ENCODE measurements at places on chromosomes 7 and 10.

DNA sequence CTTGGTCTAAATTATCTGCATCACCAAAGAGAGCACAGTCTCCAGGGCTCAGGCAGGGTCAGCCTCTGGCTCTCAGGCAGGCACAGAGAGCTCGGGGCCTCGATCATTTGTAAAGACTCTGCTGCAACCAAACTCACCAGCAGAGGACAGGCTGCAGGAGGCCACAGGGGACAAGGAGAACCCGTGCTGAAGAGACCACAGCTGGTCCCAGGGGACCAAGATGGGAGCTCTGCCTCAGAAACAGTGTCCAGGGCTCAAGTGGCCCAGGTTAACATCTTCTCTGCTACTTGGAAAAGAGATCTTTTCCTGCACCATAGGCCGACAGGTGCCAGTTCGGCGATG is 543.2 kb downstream of the PTPRN2 start:
- no peak for DNase-seq

- DNase-seq: peak; percentile 81
Measured at GRCh38 chr10:80411267-80411668, 2.9 kb downstream of the PRXL2A start.

GRCh38 chr10:122018951-122019413 is 30.0 kb downstream of the TACC2 start:
- DNase-seq: no peak

DNA sequence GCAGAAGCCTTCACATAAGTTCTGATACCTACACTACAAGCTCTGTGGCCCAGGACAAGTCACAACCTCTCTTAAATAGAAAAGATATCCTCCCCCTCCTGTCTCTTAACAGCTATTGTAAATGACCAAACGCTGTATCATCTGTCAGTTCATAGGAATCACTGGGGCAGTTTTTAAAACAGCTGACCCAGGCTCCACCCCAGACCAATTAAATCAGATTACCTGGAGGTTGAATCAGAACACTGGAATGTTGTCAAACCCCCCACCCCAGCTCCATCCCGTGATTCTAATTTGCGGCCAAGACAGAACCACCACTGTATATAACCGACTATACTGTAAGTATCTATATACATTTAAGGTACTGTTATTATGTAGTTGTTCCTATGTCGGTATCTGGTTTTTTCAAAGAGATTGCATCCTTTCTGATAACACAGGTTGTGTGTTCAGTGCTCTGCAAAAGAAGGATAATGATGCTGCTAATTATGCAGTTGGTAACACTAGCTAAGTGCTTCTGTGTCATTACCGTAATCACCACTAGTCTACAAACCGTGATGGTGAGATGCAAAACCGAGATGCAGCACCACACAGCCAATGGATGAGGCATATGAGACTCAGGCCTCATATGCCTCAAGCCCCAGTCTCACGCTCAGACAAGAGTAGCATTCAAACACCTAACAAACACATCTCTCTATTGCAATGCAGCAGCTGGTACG is 47.4 kb downstream of the TNS3 start:
- DNase-seq: no peak

DNA sequence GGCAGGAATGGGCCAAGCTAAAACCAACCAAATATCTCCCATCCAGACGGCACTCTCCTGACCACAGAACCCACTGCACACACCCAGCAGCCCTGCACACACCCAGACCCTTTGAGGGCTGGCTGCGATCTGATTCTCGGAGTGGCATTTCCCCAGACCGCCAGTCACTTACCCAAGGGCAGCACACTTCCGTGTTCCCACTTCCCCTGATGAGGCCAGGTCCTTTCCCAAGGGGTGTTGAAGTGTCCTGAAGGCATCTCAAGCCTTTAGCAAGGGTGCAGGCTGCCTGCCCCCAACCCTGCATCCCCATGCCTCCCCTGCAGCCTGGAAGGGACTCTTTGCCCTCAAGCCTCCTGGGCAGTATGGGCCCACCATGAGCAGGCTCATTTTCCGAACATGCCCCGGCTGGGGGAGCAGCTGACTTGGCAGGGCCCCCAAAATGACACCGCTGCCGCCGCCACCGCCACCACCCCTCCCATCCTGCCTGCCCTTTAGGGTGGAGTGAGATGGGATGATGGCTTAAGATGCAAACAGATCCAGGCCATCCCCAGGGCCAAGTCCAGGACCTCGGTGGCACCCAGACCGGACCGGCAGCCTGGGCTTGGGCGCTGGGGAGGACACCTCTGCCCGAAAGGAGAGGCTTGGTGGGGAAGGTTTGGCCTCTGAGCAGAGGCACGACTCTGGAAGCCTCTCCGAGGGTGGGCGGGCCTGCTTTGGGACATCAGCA is 159.8 kb downstream of the NRF1 start:
- DNase-seq: no peak

Data from Right ventricle myocardium inferior (tissue), 1 donor.